ENCODE measurements at places on chromosomes 12 and 14.
A peak's percentile ranks its signal among the peaks of the same experiment; 100 is the strongest.

- DNase-seq = no peak
These were observed 1.8 kb upstream of the FRS2 start for GRCh38 chr12:69468237-69469026.

DNA sequence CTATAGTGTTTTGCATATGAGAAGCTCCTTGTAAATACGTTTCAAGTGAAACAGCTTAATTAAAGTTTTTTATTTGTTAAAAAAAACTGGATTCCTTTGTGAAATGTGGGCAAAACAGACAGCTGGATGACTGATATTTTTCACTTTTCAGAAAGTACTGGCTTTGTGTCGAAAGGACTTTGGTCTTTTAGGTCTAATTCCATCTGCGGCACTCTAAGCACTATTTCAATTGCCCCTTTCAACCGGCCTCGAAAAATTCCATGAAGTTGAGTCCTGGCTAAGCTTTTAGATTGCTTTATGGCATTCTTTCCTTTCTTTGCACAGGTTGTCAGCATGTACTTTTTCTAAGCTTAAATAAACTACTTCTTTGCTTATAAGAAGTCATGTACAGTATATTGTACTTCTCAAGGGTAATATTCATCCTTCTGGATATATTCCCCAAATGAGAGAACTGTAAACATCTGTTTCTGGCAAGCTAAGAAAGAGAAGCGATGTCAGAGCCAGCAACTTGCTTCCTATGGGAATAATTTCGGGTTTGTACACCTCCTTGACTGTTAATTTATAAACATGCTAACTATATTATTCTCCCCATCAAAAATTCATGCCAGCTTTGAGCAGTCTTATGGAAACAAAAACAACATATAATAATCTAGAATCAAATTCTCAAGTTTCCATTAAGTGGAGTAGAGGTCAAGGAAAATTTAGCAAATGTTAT, 611.3 kb downstream of the ETNK1 start:
- DNase-seq = no peak

GRCh38 chr12:2640709-2641108, 154.1 kb upstream of the FKBP4 start:
- DNase-seq = no peak

GRCh38 chr12:14664434-14665023, 31.9 kb downstream of the GUCY2C start:
- peak; percentile 6 for DNase-seq

DNA sequence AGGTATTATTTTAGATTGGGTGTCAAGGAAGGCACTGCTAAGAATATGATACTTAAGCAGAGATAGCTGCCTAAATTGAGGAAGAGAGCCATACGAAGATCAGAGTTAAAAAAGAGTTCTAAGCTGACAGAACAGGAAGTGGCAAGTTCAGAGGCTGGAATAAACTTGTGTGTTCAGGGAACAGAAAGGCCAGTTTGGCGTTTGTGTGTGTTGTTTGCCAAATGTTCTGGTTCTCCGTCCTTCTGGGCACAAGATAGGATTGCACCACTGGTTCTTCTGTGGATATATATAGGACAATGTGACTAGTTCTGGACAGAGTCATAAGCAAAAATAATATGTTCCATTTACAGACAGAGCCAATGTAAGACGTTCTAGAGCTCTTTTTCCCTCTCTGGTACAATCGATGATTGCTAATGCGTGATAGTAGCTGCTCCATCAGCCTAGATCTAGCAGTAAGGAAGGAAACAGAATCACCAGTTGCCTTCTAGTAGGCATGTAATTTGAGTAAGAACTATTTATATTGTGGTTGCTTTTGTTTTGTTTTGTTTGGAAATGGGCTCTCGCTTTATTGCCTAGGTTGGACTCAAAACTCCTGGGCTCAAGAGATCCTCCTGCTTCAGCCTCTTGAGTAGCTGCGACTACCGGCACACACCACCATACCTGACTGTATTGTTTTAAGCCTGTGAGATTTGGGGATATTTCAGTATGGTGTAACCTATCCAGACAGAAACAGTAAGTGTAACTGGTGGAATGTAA, 7.4 kb downstream of the BBS10 start:
- no peak for DNase-seq

GRCh38 chr12:43154498-43155045, 397.4 kb downstream of the ADAMTS20 start:
- no peak for DNase-seq

GRCh38 chr14:67358924-67359774, 455 bp downstream of the ATP6V1D start:
- no peak for DNase-seq

DNA sequence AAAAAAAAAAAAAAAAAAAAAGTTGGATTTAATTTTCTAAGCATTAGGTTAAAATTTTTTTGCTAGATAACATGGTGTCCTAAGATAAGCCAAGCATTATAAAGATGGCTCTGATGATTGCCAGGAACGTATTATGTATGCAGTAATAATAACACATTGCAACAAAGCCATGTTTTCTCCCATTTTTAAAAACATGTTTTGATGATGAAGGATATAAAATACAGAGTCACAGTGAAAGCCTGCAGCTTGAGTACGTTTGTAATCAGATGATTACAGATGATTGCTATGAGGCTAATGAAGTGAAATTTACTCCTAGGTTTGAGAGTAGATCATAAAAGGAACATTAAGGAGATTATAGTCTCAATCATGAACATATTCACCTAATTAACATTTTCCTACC, 13.3 kb upstream of the WDR89 start:
- no peak for DNase-seq

- no peak for DNase-seq
These were observed 1.2 kb downstream of the SPTSSA start for GRCh38 chr14:34460841-34461240.

DNA sequence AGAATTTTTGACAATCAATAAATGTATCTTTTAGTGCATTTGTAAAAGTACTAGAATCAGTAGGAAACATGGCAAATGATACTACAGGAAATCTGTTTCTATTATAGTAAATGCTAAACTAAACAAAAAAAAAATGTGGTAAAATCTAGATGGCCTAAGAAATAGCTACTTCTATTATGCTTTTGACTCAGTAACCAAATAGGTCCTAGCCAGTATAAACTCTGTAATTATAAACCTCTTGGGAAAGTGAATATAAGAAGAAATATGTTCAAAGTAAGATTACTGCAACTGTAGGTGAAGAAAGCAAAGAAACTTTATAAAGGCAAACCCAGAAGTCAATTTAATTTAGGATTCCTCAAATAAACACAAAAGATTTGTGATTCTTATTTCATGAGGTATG, 581.2 kb downstream of the LRFN5 start:
- DNase-seq = no peak

DNA sequence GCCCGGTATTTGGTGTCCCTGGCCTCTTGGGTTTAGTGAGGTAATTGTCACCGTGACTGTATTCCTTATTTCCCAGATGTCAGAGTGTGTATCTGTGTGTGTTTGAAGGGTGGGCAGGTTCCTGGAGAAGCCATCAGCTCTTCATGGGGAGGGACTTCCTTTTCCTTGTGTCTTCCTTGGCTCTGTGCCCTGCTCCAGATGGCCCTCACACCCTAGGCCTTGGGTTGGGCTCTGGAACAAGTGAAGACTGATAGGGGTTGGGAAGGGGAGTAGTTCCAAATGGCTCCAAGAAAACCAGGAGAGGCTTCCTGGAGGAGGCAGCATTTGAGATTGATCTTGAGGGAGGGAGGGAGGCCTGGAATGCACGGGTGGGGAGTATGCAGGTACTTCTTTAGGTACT, 43.8 kb upstream of the PRIMA1 start:
- no peak for DNase-seq

DNA sequence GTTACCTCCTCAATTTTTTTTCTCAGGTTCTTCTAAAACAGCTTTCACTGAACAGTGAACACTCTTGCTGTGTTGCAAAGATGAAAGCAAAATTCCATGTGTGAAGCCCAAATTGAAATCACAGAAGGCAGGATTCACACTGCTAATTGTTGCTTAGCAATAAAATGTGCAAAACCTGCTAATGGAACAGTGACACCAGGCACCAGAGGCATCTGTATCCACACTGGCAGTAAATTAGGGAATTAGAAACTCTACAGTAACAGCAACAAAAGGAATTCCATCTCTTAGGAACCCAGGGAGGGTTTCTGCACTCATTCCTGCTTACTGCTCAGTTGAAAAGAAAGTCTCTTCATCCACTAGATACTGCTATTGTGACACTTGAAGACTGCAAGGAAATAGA, 202.3 kb downstream of the GXYLT1 start:
- no peak for DNase-seq

- no peak for DNase-seq
These were observed 111.9 kb downstream of the LRRK2 start for GRCh38 chr12:40336573-40337199.

- no peak for DNase-seq
These were observed 49.0 kb downstream of the ZC3H14 start for GRCh38 chr14:88611878-88612277.

- DNase-seq = no peak
These were observed 71.6 kb downstream of the FGD4 start for GRCh38 chr12:32470936-32471470.

- DNase-seq = peak; percentile 15
These were observed 757 bp downstream of the SLC25A3 start for GRCh38 chr12:98594050-98594835.

- DNase-seq = no peak
These were observed 16.0 kb downstream of the VSX2 start for GRCh38 chr14:74255281-74255680.

- DNase-seq = no peak
These were observed 9.1 kb downstream of the STAT6 start for GRCh38 chr12:57101892-57102695.

DNA sequence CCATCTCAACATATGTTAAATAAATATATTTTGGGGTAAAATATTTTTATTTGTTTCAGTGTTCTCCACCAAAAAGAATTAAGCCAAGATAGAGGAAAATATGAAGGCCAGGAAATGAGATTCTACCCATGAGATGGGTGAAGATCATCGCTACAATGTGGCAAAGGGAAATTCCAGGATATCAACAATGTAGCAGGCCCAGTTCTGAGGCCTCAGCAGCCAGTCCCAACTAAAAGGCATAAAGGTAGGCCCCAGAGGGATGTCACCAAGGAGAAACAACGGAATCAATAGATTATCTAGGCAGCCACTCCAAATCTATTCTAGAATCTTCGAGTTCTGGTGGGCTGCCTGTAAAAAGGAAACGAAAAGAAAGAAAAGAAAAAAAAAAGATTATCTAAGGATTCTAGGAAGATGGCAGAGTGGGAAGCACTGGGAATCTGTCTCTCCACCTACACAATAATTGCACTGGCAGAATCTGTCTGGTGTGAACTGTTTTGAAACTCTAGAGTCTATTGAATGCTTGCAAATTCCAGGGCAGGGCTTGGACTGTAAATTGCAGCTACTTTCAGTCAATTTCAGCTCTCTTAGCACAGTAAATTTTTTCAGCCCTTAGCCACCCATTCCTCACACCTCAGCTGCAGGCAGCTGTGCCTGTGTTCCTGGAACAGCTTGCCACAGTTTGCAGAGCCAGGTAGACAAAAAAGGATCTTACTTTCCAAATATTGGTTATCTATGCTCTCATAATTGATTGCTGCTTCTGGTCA, 33.1 kb upstream of the MMP19 start:
- no peak for DNase-seq

GRCh38 chr14:69088586-69088985, 64.3 kb downstream of the DCAF5 start:
- DNase-seq = no peak

DNA sequence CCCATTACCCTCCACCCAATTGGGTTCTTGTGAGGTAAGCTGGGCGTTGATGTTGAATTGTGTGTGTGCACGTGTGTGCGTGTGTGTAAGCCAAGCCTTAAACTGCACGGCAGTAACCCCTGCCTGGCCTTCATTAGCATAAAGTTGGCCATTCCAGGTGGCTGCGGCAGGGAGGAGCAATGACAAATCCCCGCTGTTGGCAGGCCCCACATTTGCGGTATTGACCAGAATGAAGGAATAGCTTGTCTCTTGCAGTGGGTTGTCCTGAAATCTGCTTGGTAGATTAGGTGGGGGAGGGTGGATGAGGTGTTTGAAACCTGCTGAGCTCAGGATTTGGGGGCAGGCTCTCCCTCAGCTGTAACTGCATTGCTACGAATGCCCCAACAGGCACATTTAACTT, 7.3 kb downstream of the VSX2 start:
- DNase-seq = no peak

DNA sequence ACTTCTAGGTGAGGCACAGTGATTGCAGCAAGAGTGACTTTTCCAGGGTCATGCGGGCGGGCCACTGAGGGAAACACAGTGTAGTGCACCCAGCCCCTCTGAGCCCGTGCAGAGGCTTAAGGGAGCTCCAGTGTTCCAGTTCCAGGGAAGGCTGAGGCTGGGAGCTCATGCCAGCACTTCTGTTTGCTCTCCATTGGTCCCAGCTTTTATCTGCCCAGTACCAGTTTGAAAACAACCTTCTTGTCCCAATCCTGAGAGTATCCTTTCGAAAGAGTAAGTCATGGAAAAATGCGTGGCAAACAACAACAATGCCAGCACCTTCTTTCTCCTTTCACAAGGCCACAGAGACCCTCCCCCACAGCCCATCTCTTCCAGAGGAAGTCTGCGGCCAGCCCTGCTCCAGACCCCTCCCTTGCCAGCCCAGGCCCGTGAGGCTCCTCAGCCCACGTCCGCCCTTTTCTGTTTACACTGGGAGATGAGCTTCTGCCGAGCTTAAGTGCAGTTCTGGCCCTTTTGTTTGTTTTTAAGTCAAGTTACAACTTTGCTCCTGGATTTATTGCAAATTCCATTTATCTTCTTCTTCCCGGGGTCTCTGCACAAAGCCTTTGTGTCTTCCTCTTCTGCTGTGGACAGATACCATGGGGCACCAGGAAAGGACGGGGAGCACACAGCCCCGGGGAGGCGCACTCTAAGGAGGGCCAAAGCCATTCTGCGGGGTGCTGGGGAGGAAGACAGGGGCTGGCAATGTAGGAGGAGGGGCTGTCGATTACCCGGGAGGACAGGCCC, 185.6 kb downstream of the ZFP36L1 start:
- DNase-seq = no peak

GRCh38 chr12:61654698-61655097, 605.5 kb upstream of the USP15 start:
- DNase-seq = no peak

DNA sequence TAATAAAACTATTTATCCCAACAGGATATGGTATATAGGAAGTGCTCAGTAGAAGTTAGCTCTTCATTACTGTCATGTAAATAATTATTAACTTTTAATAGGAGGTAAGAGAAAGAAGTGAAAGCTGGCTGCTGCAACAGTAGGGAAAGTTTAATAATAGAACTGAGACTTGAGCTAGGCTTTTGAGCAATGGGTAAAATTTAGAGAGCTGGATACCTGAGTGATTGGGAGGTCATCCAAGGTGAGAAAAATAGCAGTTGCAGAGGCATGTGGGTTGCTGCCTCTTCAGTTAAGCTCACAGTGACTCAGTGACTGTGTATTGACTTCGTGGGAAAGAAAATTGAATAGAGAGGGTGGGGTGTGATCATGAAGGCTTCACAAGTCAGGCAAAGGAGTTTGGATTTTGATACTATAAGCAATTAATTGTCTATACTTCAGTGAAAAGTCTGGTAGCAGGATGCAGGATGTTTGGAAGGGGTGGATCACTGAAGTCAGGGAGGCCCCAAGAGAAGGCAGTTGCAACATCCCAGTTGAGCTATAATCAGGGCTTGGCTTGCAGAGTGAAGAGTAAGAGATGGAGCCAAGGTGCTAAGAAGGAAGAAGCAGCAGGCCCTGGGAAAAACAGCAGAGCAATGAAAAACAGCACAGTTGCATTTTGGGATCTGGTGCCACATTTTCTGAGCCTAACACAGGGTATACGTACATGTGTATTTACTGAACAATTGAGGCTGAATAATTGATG, 172.0 kb upstream of the FRMD6 start:
- no peak for DNase-seq

GRCh38 chr12:78210894-78211302, 380.2 kb downstream of the NAV3 start:
- no peak for DNase-seq

- DNase-seq = no peak
These were observed 48.5 kb downstream of the TTC8 start for GRCh38 chr14:88872976-88873375.

Measured in T-helper 9 cell (primary cell).